Glutamatergic neuron (in vitro differentiated cells): ENCODE measurements at places on chromosomes 1 and 21. TPM values are rescaled to one million over a fixed set of nuclear protein-coding genes. Genes with fewer than 3 reads are reported as not detected.

DNA sequence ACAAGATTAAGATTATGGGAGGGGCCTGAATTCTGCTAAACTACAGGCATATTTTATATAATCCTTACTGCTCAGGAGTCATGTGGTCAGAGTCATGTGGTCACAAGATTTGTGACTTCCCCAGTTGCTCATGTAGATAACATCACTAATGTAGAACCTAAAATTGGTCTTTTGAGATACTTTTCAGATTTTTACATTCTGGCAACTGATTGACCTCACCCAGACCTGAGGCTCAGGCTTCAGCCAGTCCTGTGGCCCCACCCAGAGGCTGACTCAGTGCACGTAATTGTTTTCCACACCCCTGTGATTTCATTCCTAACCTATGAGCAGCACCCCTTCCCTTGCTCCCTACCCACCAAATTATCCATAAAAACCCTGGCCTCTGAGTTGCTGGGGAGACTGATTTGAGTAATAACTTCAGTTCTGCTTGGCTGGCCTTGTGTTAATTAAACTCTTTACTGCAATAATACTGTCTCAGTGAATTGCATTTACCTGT lies 41.7 kb upstream of the ZNF326 start:
- no peak overlapping the region for H3K27ac ChIP-seq
- H3K4me1 ChIP-seq: no peaks in the 10 kb centered on the region
- no peak for DNase-seq
- H3K4me3 ChIP-seq: no peak overlapping the region
- no peaks in the 10 kb centered on the region for H3K36me3 ChIP-seq

S100A14 gene
- total RNA-seq: not detected

RXFP4 gene
- total RNA-seq: not detected

PGBD5 gene
- total RNA-seq: 72.4 TPM

- no peaks in the 10 kb centered on the region for H3K4me1 ChIP-seq
- no peak overlapping the region for H3K27ac ChIP-seq
- H3K36me3 ChIP-seq: peaks cover 5% of the 10 kb centered on the region
- DNase-seq: no peak
- H3K4me3 ChIP-seq: no peak overlapping the region
These were observed 13.5 kb downstream of the MAP3K21 start for GRCh38 chr1:233340966-233341516.

GRCh38 chr1:145845144-145845513 lies 301 bp upstream of the NUDT17 start:
- peaks cover 6% of the 10 kb centered on the region for H3K27me3 ChIP-seq
- no peaks in the 10 kb centered on the region for H3K36me3 ChIP-seq
- H3K4me3 ChIP-seq: no peak overlapping the region
- DNase-seq: no peak
- no peak overlapping the region for H3K27ac ChIP-seq

- no peak overlapping the region for H3K27ac ChIP-seq
- no peaks in the 10 kb centered on the region for H3K27me3 ChIP-seq
- peaks cover 9% of the 10 kb centered on the region for H3K4me1 ChIP-seq
- no peak for DNase-seq
- H3K4me3 ChIP-seq: no peak overlapping the region
These were observed 761.0 kb upstream of the CXADR start for GRCh38 chr21:16751695-16752474.
